Effector memory CD8-positive, alpha-beta T cell (primary cell): ENCODE measurements at places on chromosomes 16 and 17.

- DNase-seq = no peak
Observed at GRCh38 chr17:36613155-36613554, 11.8 kb downstream of the MRM1 start.

- DNase-seq = no peak
Observed at GRCh38 chr17:14903854-14904253, 361.3 kb downstream of the PMP22 start.

GRCh38 chr17:18262111-18262510 is 1.6 kb downstream of the MIEF2 start:
- DNase-seq = no peak

DNA sequence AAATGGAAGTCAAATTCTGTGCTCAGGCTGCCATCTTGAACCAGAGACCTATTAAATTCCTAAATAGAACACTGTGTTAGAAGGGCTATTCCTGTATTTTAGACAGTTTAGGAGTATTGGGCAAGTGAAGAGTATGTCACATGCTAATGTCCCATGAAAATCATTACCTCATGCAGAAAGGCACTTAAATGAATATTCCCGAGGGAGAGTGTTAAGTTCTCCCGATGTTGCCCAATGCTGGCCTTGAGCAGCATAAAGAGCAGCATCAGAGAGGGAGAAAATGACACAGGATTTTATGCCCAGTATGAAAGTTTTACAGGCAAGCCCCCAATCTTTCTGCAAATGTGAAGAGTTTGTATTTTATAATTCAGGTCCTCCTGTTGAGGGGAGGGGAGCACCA is 28.2 kb upstream of the SHISA6 start:
- no peak for DNase-seq

- no peak for DNase-seq
Observed at GRCh38 chr17:41680426-41681040, 8.2 kb upstream of the EIF1 start.

GRCh38 chr16:81410643-81411293 is 33.8 kb upstream of the CMIP start:
- DNase-seq = no peak

GRCh38 chr16:10086620-10087019 is 95.6 kb downstream of the GRIN2A start:
- no peak for DNase-seq

DNA sequence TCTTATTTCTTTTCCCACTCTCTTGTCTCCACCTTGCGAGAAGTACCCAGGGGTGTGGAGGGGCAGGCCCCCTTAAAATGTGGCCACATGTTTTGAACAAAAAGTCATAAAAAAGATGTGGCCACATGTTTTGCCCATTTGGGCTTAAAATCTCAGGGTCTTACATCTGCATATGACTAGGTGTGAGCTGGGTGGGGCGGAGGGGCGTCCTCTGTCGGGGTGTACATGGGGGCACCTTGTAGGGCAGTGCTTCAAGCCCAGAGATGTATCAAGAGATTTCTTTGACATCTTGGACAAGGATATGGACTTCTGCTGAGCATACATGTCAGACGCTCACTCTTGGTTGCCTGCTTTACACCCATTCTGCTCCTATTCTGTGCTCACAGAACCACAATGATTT is 13.0 kb upstream of the SLC47A1 start:
- no peak for DNase-seq

DNA sequence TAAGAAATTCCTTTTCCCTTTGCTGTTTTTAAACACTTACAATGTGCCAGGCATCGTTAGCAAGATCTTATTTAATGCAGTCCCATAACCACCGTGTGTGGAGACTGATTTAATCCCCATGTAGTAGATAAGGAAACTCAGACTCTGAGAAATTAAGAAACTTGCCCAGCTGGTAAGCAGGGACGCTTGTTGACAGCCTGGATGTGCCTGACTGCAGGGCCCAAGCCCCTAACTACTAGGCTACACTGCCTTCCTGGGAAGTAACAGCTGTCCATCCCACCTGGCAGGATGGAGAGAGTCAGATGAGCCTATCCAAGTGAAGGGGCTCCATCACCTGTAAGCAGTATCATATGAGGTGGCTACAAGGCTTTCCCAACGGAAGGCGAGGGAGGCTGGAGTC is 23.1 kb downstream of the CDK5RAP3 start:
- DNase-seq = no peak

DNA sequence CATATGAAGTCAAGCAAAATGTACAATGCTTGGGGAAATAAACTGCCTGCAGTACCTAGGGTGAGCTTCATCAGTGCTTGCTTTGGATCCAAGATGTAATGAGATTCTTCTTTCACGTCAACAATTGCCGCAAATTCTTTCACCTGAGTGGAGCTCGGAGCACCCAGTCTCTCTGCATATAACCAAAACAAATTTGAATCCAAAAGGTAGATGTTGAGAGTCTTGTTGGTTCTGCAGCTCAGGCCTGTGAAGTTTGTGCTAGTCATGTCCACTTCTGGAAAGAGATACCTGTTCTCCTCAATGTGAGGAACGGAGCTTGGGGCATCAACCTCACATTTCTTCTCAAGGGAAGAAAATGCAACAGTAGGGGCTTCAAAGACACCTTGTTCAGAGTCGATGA is 23.0 kb downstream of the SNN start:
- no peak for DNase-seq

DNA sequence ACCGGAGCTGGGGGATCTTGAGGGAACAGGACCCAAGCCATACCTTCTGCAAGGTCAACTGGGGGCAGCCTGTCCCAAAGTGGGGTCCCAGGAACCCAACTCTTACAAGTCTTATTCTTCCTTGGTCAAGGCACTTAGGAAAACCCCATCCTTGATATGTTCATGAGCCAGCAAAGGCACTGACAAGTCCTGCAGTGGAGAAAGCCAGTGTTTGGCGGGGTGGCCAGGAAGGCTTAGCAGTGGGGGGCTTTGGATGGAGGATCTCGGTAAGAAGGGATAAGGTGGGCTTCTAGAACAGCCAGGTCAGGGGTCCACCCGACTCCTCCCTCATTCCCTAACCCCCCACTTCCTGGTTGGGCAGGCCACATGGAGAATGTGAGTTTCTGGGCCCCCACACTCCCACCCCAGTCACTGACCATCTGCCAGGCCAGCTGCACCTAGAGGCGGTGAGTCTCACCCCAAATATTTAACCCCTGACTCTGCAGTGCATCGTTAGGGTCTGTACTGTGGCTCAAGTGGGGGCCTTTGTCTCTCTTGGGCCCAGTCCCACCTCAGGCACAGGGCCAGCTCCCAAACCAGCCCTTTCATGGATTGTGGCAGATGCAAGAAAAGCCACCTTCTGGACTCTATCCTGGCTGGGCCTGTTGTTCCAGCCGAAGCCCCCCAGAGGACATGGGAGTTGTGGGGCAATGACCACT is 22.3 kb downstream of the PPL start:
- DNase-seq = no peak

DNA sequence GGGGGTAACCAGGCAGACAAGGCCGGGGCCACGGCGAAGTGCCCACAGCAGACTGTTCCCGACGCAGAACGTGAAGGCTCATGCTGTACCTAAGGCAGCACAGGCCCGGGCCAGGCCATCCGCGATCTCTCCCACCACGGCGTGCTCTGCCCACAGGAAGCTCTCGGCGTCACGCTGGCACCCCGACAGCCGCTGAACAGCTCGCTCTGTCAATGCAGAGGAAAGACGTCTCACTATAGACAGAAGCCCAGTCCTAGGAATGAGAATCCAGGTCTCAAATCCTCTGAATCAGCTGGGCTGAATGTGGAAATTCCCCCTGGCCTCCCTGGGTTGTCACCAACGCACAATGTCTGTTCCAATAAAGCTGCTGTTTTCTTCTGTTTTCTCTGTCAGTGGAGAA is 21.4 kb downstream of the SERPINF1 start:
- no peak for DNase-seq

GRCh38 chr17:77143306-77143705 is 2.5 kb downstream of the SEC14L1 start:
- DNase-seq = no peak

- no peak for DNase-seq
Observed at GRCh38 chr17:82161216-82161615, 51.4 kb downstream of the CCDC57 start.

GRCh38 chr16:62276637-62277036 is 240.4 kb upstream of the CDH8 start:
- no peak for DNase-seq

DNA sequence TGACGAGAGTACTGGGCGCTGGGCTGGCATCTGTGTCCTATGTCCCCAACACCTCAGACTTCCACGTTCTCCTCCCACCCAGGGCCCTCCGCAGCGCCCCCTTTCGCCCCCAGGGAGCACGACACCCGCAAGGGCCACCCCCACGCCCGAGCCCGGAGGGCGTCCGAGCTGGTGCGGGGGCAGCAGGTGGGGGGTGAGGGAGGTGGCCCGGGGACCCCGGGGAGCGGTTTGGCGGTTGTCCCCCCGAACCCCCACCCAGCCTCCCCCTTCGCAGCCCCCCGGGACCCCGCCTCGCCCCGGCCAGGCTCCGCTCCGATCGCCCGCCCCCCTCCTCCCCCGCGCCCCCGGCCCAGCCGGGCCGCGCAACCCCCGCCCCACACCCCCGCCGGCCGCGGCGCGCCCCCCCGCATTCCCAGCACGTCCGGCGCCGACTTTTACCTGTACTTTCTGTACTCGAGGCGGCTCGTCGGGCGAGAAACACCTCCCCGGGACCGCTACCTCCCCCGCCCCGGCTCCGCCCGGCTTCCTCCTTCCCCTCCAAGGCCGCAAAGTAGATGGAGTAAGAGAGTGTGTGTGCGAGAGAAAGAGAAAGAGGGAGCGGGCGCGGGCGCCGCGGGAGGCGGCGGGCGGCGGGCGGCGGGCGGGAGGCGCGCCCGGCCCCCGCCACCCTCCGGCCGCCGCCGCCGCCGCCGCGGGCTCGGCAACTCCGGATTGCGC is 901 bp downstream of the CDYL2 start:
- DNase-seq = peak; percentile 26

DNA sequence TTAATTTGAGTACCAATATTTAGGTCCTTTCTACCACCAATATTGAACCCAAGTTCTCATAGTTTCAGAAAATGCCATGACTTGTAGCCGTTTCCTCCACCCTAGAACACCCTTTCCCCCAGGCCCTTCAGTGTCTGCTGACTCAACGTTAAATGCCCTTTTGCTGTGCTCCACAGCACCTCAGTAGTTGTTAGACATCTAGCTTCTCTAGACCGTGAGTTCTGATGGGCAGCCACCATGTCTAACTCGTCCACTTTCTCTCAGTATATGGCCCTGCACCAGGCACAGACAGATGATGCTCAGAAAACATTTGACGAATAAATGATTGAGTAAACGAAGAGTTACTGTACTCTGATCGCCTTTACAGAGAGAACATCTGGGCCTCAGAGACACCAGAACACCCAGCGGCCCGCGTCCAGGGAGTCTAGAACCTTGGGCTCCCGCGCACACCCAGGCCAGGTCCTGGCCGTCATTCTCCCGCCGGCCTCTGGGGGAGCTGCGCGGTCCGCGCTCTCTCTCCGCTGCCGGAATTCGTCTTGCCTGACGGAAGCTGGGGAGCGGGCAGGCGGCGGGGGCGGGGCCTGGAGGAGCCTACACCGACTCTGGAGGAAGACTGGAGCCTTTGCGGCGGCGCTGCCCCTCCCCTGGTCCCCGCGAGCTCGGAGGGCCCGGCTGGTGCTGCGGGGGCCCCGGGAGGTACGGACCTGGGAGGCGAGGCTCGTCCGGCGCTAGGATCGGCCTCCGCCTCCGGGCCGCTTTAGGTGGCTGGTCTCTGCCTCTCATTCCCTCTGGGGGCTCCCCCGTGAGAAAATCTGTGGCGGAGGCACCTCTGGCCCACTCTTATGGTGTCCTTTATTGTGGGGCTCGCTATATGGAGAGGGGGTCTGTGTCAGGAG is at the start of gene NKIRAS2:
TSS of gene NKIRAS2 (plus strand) at position 582 of the 896 bp plus-strand sequence. CDS start 1,488 bp downstream, outside the sequence.
- DNase-seq = peak; percentile 89

DNA sequence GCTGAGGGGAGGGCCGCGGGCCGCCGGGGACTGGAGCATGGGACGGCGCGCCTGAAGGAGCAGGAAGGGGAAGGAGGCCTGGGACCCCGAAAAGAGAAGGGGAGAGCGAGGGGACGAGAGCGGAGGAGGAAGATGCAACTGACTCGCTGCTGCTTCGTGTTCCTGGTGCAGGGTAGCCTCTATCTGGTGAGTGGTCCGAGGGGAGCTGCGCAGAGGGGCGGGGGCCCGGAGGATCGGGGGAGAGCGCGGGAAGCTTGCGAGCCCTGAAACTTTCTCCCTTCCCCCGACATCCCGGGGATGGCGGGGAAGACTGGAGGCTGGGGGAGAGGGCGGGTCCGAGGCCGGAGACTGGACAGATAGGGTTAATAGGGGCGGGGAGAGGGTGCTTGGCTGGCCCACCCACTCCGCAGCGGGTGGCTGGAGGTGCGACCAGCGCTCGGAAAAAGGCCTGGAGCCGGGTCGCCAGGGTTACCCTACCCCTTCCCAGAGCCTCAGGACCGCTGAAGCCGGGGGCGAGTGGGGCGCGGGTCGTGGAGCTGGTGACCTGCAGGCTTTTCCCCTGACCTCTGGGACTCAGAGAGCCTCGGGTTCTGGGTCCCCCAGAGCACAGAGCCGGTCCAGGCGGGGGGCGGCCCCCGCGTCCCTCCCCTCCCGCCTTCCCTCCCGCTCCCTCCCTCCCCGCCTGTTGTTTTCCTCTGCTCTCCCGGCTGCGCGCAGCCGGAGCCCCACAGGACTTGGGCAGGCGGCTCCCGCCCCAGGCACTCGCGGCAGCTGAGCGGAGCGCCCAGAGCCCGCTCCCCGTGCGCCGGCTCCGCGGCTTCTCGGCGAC is 631 bp downstream of the NXPH3 start:
- no peak for DNase-seq

- DNase-seq = no peak
Observed at GRCh38 chr16:1713331-1713730, 7.3 kb downstream of the MAPK8IP3 start.

DNA sequence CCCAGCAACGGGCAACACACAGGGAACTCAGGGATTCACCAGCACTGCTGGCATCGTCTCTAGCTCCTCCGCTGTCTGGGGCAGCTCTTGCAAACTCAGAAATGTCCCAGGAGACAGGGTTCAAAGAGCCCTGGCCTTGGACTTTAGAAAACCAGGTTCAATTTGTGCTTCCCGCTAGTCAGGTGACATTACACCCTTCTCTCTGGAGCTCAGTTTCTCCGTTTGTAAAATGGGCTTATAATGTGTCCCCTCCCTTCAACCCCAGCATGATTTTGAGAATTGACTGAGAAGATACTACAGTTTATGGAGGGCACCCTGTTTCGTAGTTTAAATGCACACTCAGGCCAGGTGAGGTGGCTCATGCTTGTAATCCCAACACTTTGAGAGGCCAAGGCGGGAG is 1.9 kb upstream of the MYCBPAP start:
- no peak for DNase-seq
